ENCODE measurements at places on chromosomes 1 and 21.

DNA sequence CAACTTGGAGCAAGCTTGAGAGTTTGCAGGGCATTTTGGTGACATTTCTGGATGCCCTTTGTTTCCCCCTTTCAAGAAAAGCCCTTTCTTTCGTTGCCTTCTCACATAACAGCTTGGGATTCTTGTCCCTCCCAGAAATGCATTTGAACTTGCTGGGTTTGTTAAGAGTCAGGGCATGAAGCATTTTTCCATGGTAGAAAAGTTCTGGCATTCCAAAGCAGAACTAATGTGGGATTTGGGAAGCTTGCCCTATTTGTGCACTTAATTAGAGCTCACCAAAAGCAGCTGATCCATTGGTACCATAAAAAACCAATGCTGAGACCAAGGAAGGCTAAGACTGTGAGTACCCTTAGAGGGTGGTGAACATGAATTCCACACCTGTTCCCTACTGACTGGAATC, 99.8 kb upstream of the HOOK1 start:
- DNase-seq: no peak

DNA sequence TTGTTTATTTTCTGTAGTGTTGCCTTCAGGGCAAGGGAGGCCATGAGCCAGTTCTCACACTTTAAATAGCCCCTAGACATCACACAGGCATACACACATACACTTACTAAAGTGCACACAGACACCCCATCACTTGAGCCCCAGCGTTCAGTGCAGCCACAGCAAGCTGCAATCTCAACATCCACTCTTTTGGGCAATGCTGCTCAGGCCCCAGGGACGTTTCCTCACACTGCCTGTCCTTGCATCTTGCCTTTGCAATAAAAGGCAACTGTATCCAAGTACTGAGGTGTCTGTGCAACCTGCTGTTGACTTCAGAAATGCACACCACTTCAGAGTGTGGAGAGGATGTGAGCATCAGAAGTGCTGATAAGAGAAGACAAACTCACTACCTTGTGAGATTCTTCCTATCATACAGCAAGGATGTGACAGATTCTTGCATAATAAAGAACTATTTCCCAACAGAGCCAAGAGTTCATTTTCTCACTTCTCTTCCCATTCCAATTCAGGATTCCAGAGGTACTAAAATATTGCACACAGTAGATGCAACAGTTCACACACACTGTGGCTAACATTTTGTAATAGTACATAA, 36.2 kb downstream of the IRF2BP2 start:
- no peak for DNase-seq

- no peak for DNase-seq
Observed at GRCh38 chr21:30434033-30434631, 4.1 kb downstream of the KRTAP13-4 start.

GRCh38 chr1:85624361-85624760, 43.8 kb downstream of the CCN1 start:
- DNase-seq: no peak

GRCh38 chr1:21090463-21090862, 86.2 kb downstream of the EIF4G3 start:
- DNase-seq: no peak

DNA sequence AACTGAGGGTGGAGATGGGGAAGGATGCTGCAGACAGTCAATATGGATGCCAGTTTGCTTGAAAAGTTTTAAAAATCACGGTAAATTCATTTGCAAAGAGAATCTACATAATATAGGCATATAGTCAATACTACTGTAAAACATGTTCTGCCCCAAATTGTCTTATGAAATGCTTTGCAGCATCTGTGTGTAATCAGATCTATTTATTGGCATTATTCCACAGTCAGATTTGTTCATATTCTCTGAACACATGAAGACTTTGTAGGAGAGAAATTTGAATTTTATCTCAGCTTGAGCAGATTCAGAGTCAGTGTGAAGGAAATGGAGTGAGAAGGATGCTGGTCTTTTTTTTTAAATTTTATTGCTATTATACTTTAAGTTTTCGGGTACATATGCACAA, 88.5 kb downstream of the PLPPR4 start:
- DNase-seq: no peak

DNA sequence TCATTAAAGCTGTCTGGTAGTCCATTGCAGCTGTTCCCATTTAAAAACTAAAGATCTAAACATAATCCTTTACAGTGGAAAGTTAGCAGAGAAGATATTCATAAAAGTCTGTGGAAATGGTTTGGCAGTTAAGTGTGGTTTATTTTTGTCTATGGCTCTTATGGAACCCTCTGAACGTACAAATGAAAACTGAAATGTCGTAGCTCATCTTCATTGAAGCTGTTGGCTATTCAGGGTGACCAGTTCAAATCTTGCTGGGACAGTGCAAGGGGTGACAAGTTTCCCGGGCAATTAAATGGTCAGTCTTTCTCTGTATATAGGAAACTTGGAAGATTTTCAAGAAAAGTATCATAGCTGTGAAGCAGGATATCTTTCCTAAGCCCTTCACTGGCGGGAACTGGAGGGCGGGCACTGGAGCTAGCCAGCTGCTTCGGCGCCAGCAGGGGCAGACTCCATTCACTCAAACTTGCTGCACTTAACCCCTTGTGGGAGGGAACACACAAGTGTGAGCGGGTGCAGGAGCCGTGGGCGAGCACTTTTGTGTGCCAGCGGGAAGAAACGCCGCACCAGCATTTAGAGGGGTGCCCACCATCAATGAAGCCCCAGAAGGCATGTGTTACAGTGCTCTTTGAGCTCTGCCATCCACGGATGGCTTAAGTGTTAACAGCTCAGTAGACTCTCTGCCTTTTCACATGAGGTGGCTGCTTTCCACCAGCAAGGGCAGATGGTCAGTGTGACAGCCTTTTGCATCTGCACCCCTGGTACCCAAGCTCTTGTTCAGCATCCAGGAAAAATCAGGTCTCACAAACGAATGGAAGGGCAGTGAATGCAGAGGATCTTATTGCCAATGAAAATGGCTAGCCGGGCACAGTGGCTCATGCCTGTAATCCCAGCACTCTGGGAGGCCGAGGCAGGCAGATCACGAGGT, 232.1 kb upstream of the KAZN start:
- DNase-seq: no peak

DNA sequence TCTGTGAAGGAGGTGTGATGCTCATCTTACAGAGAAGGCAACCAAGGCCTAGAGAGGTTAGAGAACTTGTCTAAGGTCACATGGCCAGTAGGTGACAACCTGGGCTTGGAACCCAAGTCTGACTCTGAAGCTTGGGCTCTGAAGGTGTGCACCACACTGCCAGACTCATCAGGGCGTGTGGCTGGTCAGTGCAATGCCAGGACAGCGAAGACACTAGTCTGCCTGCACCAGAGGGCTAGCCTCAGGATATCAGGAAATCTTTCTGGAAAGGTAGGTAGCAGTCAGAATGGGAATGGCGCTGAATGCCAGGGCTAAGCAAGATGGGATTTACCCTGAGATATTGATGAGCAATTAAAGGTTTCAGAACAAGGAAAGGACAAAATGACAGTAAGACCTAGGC, 34.9 kb downstream of the ELK4 start:
- no peak for DNase-seq
